ENCODE measurements at places on chromosomes 4 and X.

DNA sequence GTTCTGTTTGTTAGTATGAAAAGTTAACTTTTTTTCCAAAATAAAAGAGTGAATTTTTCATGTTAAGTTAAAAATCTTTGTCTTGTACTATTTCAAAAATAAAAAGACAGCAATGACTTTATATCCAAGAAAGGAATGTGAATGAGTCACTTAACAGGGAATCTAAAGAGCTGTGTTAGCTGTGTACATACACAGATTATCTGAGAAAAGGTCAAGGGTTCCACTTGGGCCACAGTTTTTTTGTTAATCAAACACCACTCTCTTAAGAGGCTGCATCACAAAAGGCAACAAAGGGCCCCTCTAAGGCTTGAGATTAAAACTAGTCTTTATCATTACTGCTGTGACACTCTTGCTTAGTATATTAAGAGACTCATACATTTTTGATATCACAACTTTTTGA lies 82.1 kb downstream of the FIP1L1 start:
- DNase-seq = no peak

DNA sequence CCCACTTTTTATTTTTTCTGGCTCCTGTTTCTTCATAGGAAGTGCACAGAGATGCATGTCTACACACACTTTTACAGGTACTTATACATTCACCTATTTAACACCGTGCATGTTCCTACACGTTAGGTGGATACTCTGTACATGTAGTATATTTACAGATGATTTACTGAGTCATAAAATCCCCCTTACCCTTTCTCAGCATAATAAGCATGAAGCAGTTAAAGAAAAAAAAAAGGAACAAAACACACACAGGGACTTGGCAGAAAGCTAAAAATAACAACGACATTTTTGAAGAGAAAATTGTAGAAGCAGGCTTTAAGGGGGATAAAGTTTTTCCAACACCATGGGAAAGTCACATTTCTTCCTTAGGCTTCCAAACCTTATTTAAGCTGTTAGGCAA lies 96.4 kb upstream of the IQCM start:
- DNase-seq = no peak

- DNase-seq = no peak
Observed at GRCh38 chrX:112636288-112636687, 43.5 kb downstream of the LHFPL1 start.

GRCh38 chr4:106583567-106583966 lies 215.0 kb upstream of the GIMD1 start:
- DNase-seq = no peak

DNA sequence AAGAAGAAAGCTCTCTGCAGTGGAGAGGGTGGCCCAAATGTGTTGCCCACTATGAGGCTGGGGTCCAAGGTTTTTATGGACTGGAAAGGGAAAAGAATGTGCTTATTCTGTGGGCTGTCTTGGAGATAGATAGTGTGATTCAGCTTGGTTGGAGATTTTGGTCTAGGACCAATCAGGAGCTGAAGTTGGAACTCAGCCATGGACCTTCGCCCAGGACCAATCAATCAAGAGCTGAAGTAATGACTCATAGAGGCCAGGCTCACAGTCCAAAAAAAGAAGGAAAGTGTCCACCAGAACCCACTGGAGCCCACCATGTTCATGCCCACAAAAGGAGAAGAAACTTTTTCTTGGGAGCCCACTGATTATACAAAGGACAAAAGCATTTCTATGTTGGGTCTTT lies 369.5 kb downstream of the UBE2NL start:
- DNase-seq = no peak

GRCh38 chr4:119264743-119265142 lies 52.2 kb downstream of the USP53 start:
- no peak for DNase-seq

GRCh38 chr4:16129336-16129735 lies 45.5 kb upstream of the PROM1 start:
- no peak for DNase-seq

- no peak for DNase-seq
Observed at GRCh38 chr4:137370206-137370633, 162.1 kb downstream of the PCDH18 start.

GRCh38 chr4:181661923-181662322 lies 581.3 kb upstream of the TENM3 start:
- DNase-seq = no peak

DNA sequence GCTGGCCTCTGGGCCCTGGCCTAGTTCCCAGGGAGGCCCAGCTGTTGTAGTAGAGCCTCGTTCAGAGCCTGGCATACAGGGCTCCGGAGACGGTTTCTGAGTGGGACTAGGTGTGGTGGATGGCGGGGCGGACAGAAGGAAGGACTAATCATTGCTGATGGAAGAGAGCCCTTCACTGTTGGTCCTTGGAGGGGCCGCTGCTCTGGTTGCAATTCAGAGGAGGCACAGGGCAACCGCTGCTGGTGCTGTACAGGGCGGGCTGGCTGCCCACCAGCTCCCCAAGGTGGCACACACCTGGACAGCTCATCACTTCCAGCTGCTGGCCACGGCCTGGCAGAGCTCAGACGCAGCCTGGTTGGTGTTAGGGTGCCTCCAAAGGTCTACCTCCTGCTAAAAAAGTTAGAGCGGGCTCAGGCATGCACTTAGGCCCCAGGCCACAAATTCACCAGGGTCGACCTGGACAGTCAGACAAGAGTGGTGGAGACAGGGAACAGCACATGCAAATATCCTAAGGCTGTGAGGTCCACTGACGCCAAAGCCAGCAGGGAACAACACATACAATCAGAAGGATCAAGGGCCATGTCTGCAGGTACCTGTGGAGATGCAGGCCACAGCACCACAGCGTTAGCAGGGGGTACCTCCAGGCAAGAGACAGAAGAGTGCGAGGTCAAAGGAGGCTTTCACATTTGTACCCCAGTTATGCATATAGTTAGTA lies 7.5 kb upstream of the RNF4 start:
- no peak for DNase-seq

Measured in CD4-positive, alpha-beta T cell treated with Interleukin-2 at 100 ng/mL for 4 hours (primary cell).